ENCODE measurements at places on chromosomes 5 and 9. TPM values are rescaled to one million over a fixed set of nuclear protein-coding genes. Genes with fewer than 3 reads are reported as not detected.
A peak's percentile ranks its signal among the peaks of the same experiment; 100 is the strongest.

DNA sequence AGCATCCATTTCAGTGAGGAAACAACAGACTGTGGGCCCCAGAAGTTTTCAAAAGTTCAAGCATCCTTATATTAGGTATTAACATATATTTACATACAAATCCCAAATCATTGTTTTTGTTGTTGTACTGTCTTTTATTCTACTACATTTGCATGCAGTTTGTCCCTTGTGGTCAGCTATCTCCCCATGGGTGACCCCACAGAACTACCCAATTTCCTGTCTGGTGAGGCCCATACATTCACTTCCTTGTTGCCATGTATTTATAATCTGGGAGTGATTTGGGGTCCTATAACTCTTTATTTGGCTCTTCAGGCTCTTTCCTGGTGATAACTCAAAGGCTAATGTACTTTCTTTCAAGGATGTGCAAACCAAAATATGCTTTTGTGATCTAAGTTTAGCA, 3.3 kb upstream of the CD180 start:
- H3K36me3 ChIP-seq = no peaks in the 10 kb centered on the region
- peaks cover 13% of the 10 kb centered on the region for H3K4me1 ChIP-seq
- no peaks in the 10 kb centered on the region for H3K27me3 ChIP-seq
- no peak for DNase-seq
- H3K4me3 ChIP-seq = no peak overlapping the region

GRCh38 chr9:129285382-129285781, 107.3 kb upstream of the IER5L start:
- H3K27ac ChIP-seq = no peak overlapping the region
- H3K4me3 ChIP-seq = no peak overlapping the region
- DNase-seq = no peak
- H3K4me1 ChIP-seq = peaks cover 5% of the 10 kb centered on the region

DNA sequence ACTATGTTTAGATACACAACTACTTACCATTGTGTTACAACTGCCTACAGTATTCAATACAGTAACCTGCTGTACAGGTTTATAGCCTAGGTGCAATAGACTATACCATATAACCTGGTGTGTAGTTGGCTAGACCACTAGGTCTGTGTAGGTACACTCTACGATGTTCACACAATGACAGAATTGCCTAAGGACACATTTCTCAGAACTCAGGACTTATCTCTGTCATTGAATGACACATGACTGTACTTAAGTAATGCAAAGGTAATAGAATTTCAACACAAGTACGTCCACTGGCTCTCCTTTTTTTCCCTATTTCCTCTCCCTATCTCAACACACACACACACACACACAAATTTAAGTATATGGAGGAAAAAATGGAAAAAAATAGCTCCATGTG, 385.6 kb downstream of the CTNND2 start:
- DNase-seq = no peak
- peaks cover 1% of the 10 kb centered on the region for H3K4me1 ChIP-seq
- no peaks in the 10 kb centered on the region for H3K27me3 ChIP-seq

- H3K27ac ChIP-seq = no peak overlapping the region
- H3K27me3 ChIP-seq = no peaks in the 10 kb centered on the region
- DNase-seq = peak; percentile 45
- no peak overlapping the region for H3K4me3 ChIP-seq
- no peaks in the 10 kb centered on the region for H3K36me3 ChIP-seq
- H3K4me1 ChIP-seq = peaks cover 6% of the 10 kb centered on the region
Observed at GRCh38 chr5:51279983-51280706, 103.1 kb upstream of the ISL1 start.

- H3K4me3 ChIP-seq = no peak overlapping the region
- DNase-seq = no peak
- H3K36me3 ChIP-seq = no peaks in the 10 kb centered on the region
- no peaks in the 10 kb centered on the region for H3K27me3 ChIP-seq
- H3K4me1 ChIP-seq = no peaks in the 10 kb centered on the region
Observed at GRCh38 chr9:8826281-8826680, 1026.7 kb upstream of the DMAC1 start.

DNA sequence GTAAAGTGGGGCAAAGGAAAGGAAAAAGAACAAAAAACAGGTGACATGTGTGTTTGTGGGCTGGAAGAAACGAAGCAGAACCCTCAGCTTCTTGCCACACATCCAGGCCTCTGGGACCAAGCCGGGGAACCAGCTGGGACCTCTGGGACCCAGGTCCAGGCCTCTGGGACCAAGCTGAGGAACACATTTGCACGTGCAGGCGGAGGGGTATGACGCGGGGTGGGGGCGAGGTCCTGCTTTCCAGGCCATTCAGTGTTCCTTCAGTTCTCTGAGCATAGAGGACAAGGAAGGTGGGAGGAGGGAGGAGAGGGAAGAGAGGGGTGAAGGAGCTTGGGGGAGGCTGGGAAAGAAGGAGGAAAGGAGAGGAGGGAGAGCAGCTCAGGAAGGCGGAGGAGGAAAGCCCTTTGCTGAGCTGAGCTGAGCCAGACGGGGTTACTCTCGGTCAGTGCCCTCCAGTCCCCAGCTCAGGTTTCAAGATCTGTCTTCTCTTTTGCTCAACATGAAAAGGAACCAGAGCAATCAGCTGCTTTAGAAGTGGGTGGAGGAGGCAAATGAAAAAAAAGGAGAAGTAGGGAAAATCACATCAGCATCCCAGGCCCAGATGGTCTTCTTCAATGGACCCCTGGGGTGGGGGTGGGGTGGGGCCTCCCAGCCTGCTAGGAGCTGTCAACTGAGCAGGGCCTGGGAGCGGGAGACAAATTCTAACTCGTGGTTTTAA, 59.1 kb downstream of the ABCA1 start:
- no peaks in the 10 kb centered on the region for H3K27me3 ChIP-seq
- no peak overlapping the region for H3K4me3 ChIP-seq
- peaks cover 20% of the 10 kb centered on the region for H3K4me1 ChIP-seq
- peak; percentile 36 for DNase-seq

- peaks cover 14% of the 10 kb centered on the region for H3K4me1 ChIP-seq
- H3K27me3 ChIP-seq = no peaks in the 10 kb centered on the region
- H3K36me3 ChIP-seq = peaks cover 10% of the 10 kb centered on the region
- no peak overlapping the region for H3K4me3 ChIP-seq
- no peak overlapping the region for H3K27ac ChIP-seq
Observed at GRCh38 chr9:92289708-92290390, 3.6 kb downstream of the IARS1 start.

DNA sequence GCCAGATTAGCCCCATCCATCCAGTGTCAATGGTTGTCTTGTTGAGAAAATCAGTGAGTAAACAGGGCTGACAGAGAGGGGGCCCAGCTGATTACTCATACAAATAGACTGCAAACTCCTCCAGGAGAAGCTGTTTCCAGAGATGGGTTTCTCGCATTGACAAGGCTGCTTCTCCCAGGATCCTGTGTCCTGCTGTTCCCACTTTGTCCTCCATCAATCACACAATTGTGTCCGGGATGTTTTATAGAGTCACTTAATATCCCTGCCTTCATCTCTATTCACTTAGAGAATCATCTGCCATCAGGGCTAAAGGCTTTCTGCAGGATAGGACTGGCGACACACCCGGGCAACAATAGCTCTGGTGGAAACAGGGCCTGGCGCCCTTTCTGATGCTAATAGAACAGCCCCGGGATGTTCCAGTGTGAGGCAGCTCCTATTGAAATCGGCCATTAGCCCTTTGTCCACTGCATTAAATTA, 71.7 kb upstream of the TBCA start:
- DNase-seq = no peak
- peaks cover 87% of the 10 kb centered on the region for H3K27me3 ChIP-seq
- no peak overlapping the region for H3K27ac ChIP-seq
- H3K36me3 ChIP-seq = no peaks in the 10 kb centered on the region
- H3K4me1 ChIP-seq = peaks cover 44% of the 10 kb centered on the region

GRCh38 chr9:86043999-86044398, 55.4 kb downstream of the GOLM1 start:
- DNase-seq = no peak
- H3K27me3 ChIP-seq = no peaks in the 10 kb centered on the region
- peaks cover 19% of the 10 kb centered on the region for H3K4me1 ChIP-seq
- no peak overlapping the region for H3K4me3 ChIP-seq

- no peak overlapping the region for H3K27ac ChIP-seq
- no peaks in the 10 kb centered on the region for H3K36me3 ChIP-seq
- no peaks in the 10 kb centered on the region for H3K27me3 ChIP-seq
- peak; percentile 95 for DNase-seq
- peaks cover 6% of the 10 kb centered on the region for H3K4me1 ChIP-seq
- no peak overlapping the region for H3K4me3 ChIP-seq
Observed at GRCh38 chr5:172293054-172293744, 9.6 kb upstream of the UBTD2 start.

- no peak overlapping the region for H3K4me3 ChIP-seq
- H3K27ac ChIP-seq = no peak overlapping the region
- H3K4me1 ChIP-seq = no peaks in the 10 kb centered on the region
- no peak for DNase-seq
- no peaks in the 10 kb centered on the region for H3K36me3 ChIP-seq
Observed at GRCh38 chr9:27209034-27209433, 87.9 kb downstream of the EQTN start.

- no peak overlapping the region for H3K4me3 ChIP-seq
- H3K27ac ChIP-seq = no peak overlapping the region
- H3K27me3 ChIP-seq = no peaks in the 10 kb centered on the region
- H3K4me1 ChIP-seq = no peaks in the 10 kb centered on the region
- no peak for DNase-seq
Observed at GRCh38 chr5:157022024-157022423, 36.9 kb downstream of the HAVCR1 start.

DNA sequence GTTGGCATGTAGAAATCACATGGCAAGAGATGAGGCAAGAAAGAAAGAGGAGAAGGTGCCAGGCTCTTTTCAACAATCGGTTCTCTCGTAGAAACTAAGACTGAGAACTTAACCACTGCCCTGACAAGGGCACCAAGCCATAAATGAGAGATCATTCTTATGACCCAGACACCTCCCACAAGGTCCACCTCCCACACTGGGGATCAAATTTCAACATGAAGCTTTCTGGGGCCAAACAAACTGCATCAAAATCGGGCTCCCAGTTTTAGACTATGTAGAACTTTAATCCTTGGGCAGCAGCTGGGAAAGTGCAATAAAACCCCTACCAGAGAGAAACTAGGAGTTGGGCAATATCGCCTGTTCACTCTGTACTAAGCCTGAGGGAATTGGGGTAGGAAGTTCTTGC, 150.2 kb upstream of the CCDC152 start:
- H3K4me1 ChIP-seq = no peaks in the 10 kb centered on the region
- no peaks in the 10 kb centered on the region for H3K27me3 ChIP-seq
- H3K36me3 ChIP-seq = no peaks in the 10 kb centered on the region

GRCh38 chr9:33506626-33507370, 17.3 kb upstream of the ANKRD18B start:
- H3K36me3 ChIP-seq = no peaks in the 10 kb centered on the region
- no peak overlapping the region for H3K4me3 ChIP-seq
- no peak for DNase-seq
- H3K27ac ChIP-seq = no peak overlapping the region
- no peaks in the 10 kb centered on the region for H3K4me1 ChIP-seq

- no peak for DNase-seq
- no peaks in the 10 kb centered on the region for H3K36me3 ChIP-seq
- no peak overlapping the region for H3K27ac ChIP-seq
- peaks cover 3% of the 10 kb centered on the region for H3K27me3 ChIP-seq
Observed at GRCh38 chr5:3000631-3001030, 249.2 kb upstream of the IRX2 start.

DNA sequence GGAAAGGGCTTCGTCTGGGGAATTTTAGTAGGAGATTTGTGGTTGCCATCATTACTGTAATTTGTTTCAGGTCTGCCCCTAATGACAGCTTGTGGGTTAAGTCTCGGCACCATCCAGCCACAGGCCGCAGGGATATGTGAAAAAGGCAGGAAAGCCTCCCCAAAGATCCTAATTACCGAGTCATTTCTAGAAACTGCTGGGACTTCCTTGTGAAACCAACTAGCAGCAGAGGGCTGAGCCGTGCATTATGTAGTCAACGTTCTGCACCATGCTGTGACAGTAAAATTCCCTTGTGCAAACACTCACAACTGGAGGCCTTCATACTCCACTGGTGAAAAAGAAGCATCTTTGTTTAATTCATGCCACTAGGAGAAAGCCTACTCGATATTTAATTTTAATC, 230.3 kb downstream of the MPDZ start:
- H3K27me3 ChIP-seq = no peaks in the 10 kb centered on the region
- H3K36me3 ChIP-seq = no peaks in the 10 kb centered on the region
- peaks cover 3% of the 10 kb centered on the region for H3K4me1 ChIP-seq

GRCh38 chr5:108947164-108947563, 199.5 kb downstream of the FER start:
- H3K4me1 ChIP-seq = no peaks in the 10 kb centered on the region
- no peak for DNase-seq
- H3K27me3 ChIP-seq = no peaks in the 10 kb centered on the region
- H3K36me3 ChIP-seq = no peaks in the 10 kb centered on the region
- H3K27ac ChIP-seq = no peak overlapping the region

- no peak overlapping the region for H3K27ac ChIP-seq
- H3K4me3 ChIP-seq = no peak overlapping the region
- H3K27me3 ChIP-seq = no peaks in the 10 kb centered on the region
- no peaks in the 10 kb centered on the region for H3K4me1 ChIP-seq
- H3K36me3 ChIP-seq = no peaks in the 10 kb centered on the region
Observed at GRCh38 chr5:124104344-124104743, 592.4 kb downstream of the CSNK1G3 start.

DNA sequence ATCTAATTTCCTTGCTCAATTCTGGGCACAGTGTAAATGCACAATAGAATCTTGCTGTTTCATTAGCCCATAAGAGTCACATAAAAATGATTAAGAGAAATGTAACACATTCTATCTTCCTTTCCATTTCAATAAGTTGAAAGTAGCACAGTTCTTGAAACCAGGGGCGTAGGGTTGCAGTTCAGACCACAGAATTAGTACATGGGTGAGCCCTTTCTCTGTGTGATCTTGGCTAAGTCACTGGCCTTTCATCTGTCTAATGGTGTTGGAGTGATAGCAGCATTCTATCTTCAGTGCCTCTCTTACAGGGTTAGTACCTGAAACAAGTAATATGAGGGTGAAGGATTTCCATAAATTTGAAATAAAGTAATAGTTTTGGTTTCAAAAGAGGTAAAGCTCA, 445.3 kb upstream of the ZNF462 start:
- no peaks in the 10 kb centered on the region for H3K27me3 ChIP-seq
- no peaks in the 10 kb centered on the region for H3K36me3 ChIP-seq
- DNase-seq = no peak

DNA sequence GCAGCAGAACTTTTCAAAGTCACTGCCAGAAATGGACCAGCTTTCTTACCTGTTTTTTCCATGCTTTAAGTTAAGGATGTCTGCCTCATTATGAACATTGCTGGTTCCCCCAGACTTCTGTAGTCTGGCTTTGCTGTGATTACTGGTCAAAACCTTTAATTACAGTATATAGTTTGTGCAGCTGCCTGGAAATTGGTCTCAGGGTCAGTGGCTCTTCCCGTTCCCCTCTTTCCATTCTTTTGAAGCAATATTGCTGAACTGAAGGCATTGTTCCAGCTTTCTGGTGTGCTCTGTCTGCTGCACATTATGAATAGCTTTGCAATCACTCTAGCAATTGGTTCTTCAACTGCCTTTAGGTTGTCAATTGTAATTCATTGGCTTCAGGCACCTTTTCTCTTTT, 206.5 kb downstream of the ARL15 start:
- H3K27ac ChIP-seq = no peak overlapping the region
- H3K4me3 ChIP-seq = no peak overlapping the region
- no peaks in the 10 kb centered on the region for H3K36me3 ChIP-seq
- DNase-seq = no peak
- H3K27me3 ChIP-seq = no peaks in the 10 kb centered on the region

Gene HAND1
- total RNA-seq = not detected

Gene CTNND2
- 36.5 TPM for total RNA-seq

Gene SLC6A3
- 1.1 TPM for total RNA-seq

Gene NDUFS4
- 124 TPM for total RNA-seq

Gene DMRT3
- total RNA-seq = 0.30 TPM

Gene ITK
- 0.06 TPM for total RNA-seq

Gene BTNL9
- 6.3 TPM for total RNA-seq

Gene GPR151
- 0.06 TPM for total RNA-seq

Gene TBCA
- total RNA-seq = 76.8 TPM

All from spinal cord (tissue), 10 donors.